Stimulated activated naive B cell treated with anti-CD40 and anti-IgM and Interleukin-4, amounts not matched to agents 10 μg/mL and 1 μg/mL and 100 μg/mL, for 72 hours (primary cell): ENCODE measurements at places on chromosomes 16 and 17.

DNA sequence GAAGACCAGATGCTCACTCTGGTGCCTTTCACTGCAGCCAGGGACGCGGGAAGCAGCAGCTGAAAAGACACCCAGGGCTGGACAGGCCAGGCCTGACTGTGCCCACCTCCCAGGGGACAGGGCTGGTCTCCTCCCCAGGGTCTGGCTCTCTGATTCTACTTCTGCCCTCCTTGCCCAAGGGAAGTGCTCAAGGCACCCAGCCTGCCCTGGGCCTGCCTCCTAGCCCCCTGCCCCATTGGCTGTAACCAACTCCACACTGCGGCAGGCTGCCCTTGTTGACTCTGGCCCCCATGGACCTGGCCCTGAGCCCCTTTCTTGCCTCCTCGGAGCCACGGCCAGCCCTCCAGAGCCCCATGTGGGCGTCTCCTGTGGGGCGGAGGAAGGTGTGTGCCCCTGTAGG lies 212.5 kb downstream of the NTN1 start:
- no peak for DNase-seq

DNA sequence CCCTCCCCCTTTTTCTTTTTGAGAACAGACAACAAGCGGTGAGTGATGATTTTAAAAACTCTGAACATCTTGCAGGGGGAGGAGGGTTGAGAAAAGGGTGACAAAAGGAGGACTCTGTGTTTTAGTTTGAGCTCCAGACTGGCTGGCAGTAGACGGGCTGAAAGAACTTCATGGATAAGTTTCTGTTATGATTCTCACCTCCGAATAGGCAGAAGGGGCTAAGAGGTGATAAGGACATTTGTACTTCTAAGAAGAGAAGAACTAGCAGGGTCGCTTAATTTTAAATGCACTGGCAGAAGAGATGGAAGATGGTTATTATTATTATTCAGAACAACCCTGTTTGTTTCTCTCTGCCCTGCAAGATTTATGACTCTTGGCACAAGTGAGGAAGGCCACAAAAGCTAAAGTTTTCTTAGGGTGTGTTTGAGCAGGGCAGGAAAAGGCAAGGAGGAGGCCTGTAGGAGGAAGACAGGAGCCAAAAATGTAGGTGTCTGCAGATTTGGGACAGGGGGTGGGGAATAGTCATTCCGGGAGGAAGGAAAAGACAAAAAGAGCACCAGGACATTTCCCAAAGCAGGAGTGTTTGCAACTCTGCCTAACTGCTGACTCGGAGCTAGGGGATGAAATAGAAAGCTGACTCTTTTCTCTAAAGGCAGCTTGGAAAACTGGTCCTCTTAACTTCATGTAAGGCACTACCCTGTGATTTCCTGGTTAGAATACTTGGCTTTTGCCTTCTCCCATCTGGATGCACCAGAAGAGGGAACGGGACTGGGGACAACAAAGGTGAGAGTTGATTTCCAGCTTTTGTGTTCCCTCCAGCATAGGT lies 11.9 kb upstream of the HOXB2 start:
- no peak for DNase-seq

- DNase-seq, result no peak
Observed at GRCh38 chr17:8893621-8894201, 26.2 kb upstream of the PIK3R6 start.

- no peak for DNase-seq
Observed at GRCh38 chr17:75769536-75769935, 4.5 kb upstream of the GALK1 start.

GRCh38 chr17:78132767-78133178 lies 2.2 kb downstream of the TMC8 start:
- no peak for DNase-seq

- DNase-seq, result no peak
Observed at GRCh38 chr16:667113-667779, 686 bp upstream of the RHOT2 start.

GRCh38 chr17:65305116-65305515 lies 167.9 kb downstream of the RGS9 start:
- no peak for DNase-seq

DNA sequence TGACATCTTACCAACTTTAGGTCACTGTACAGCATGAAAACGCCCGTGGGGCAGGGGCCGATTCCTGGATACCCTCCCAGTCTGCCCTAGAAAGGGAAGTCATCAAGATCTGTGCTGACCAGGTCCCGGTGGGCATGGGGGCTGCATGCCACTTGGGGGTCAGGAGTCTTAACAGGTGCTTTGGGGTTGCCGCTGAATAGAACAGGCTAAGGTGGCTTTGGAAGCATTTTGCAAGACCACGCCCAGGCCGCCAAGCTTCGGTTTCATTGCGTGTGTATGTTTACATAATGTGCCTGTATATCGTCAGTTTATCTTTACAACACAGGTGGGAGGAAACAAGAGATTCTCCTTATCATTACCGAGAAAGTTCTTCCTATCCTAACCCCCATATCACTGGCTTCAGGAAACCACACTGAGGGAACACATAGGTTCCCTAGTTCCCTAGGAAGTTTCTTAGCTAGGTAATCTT lies 13.3 kb upstream of the USP36 start:
- no peak for DNase-seq

DNA sequence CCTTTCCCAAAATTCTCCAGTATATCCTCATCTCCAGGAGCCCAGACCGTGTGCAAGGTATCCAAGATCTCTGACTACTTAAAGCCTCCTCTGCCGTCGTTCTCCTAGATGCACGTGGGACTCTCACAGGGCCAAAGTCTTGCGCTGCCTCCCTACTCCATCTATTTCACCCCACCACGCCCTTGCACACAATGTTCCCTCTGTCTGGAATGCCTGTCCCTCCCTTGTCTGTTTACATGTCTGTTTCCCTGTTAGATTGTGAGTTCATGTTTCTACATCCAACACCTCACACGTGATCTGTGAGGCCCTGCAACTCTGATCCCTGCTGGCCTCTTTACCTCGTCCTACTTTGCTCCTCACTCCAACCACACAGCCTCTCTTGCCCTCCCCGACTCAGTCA lies 4.9 kb upstream of the FZD2 start:
- no peak for DNase-seq

DNA sequence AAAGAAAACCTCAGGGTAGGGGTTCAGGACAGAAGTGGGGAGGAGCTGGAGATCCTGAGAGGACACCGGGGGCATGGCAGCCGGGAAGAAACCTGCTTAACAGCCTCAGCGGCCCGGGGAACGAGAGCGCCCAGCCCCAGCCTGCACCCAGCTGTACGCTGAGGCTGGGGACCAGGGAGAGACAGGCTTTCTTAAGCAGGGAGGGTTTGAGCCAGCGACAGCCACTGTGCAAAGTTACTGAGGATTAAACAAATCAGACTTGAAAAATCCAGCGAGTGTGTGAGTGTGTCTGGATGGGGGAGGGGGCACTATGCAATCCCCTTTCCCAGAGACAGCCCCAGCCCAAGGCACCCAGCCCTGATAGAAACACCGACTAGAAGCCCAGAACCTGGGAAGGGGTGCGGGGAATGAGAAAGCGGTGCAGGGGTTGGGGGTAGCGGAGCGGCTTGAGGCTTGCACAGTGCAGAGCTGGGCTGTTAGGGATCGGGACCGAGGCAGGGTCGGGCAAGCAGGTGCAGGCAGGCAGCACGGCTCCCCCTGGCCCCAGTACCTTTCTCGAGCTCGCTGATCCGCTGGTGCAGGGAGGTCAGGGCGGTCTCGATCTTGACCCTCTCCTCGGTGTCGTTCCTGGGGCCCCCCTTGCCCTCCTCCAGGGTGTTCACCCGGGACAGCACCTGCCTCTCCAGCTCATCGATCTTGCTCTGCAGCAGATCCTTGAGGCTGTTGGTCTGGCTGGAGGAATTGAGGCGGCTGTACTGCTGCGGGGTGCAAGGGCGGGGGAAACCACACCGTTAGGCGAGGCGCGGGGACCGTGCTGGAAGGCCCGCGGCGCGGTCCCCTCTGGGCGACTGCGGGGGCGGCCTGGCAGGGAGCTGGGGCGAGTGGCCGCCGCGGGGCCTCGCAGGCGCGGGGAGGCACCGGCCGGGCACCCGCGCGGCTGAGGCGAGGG lies 1.2 kb downstream of the NPTX1 start:
- no peak for DNase-seq

- DNase-seq, result no peak
Observed at GRCh38 chr17:81391293-81391935, 3.8 kb upstream of the BAHCC1 start.

DNA sequence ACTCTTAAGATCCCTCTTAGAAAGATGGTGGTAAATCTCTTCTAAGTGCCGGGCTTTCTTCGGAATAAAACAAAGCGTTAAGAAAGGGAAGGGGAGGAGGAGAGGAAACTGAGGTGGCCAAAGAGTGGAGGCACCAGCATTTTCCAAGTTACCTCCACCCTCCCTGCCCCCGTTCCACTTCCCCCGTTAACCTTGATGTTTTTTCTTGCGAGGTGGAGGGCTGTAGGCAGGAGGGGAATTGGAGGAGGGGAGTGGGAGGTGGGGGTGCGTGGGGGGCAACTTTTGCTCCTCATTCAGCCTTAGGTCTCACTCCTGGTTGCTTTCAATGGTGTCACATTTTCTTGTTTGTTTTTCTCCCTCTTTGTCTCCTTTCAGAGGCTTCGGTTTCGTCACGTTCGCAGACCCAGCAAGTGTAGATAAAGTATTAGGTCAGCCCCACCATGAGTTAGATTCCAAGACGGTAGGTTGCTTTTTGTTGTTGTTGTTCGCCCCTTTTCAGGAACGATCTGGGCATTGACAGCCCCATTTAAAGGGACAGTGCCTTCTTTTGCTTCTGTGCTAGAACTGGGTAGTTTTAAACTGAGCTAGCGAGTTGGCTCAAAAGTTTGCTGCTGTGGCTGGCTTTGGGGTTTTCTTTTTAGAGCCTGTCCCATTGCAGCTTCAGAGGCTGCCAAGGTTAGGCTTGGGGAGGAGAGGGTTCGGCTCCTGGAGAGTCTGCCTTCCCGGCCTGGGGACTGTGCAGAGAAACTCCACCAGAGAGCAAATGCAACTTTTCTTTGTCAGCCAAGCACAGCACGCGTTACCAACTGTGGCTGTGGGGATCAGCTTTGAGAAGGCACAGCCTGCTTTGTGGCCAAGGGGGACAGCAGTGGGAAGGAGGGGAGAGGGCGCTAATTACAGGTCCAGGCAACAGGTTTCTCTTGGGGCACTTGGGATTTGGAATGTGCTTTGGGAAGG lies 1.9 kb downstream of the MSI2 start:
- DNase-seq, result no peak

DNA sequence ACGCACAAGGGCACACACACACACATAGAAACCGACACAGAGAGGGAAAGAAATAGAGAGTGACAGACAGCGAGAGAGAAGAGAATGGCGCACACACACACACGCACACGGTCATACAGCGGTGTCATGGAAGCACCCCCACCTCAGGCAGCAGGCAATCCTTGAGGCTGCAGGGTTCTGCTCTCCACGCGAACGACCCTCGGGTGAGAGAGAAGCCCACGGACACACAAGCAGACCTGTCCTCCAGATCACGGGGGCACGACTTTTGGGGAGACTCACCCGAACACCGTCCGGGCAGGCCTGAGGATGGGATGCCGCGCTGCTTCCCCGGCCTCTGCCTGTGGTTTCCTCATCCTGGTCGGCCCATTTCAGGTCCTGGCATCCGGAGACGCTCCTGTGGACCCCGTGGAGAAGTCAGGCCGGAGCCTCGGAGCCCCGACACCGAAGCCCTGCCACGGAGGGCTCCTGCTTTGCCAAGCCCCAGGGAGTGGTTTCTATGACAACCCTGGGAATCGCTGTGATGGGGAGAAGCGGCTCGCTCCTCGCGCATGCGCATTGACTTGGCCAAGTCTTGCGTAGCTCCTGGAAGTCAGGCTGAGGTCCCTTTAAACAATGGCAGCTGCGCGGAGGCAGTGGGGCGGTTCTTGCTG lies 118.2 kb upstream of the KCNJ18 start:
- peak; percentile 18 for DNase-seq

DNA sequence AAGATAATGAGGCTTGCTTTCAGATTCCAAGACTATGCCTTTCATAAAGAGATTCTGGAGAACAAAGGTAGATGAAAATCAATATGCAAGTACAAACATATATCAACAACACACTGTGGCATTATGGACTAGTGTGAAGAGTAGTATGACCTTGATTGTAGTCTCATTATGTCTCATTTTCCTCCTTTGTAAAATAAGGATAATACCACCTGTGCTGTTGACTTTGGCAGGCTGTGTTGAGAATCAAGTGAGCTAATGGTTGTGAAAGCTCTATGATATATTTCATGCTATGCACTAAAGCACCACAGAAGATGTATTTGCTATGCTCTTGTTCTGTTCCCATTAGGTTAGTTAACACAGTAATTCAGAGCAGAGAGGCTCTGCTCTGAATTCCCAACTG lies 78.5 kb upstream of the NACA2 start:
- DNase-seq, result no peak

- no peak for DNase-seq
Observed at GRCh38 chr17:45111850-45112249, 20.5 kb downstream of the PLCD3 start.

- no peak for DNase-seq
Observed at GRCh38 chr16:55055262-55055661, 124.6 kb downstream of the IRX5 start.

DNA sequence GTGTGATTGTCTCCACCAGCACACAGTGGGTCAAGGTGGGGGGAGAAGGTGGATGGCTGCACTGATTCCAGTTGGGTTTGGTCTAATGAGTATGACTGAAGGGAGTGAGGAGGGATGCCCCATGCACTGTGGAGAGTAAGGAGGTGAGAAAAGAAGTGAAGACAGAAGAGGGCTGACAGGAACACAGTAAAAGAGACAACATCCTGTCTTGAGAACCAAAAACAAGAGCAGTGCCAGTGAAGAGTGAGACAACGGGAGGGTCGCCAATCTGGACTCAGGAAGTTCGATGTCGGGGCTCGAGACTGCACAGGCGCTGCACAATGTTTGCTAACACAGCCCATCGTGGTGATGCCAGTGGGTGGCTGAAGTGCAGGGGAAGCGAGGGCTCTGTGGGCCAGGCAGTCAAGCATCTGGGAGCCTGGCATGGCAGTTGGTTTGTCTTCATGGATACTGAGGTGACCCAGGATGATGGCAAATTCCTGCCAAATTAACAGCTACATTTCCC lies 34.1 kb downstream of the DUSP14 start:
- no peak for DNase-seq

GRCh38 chr17:65220732-65221131 lies 83.6 kb downstream of the RGS9 start:
- no peak for DNase-seq

- peak; percentile 31 for DNase-seq
Observed at GRCh38 chr17:79707931-79708891, 22.5 kb upstream of the ENPP7 start.

GRCh38 chr17:71516149-71516548 lies 604.7 kb upstream of the SOX9 start:
- DNase-seq, result no peak
